Naive thymus-derived CD8-positive, alpha-beta T cell (primary cell): ENCODE measurements at places on chromosomes 3 and 15.

DNA sequence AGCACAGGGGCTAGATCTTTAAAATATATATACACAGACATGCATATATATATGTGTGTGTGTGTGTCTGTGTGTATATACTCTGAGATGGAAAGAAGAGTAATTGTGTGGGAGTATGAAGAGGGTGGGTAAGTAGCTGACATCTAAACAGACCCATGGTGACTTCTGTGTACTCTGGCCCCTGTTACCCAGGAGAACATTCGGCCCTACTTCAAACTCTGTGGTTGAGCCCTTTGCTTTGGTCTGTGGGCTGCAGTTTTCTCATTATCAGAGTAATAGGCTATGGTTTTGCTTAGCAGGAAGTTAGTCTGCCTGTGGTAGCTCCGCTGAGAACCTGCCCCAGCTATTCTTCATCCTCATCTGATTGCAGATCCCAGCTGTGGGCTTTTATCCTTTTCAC lies 141.4 kb downstream of the RBPMS2 start:
- H3K4me1 ChIP-seq, result peaks cover 79% of the 10 kb centered on the region
- peak; percentile 59 for DNase-seq
- peaks cover 14% of the 10 kb centered on the region for H3K36me3 ChIP-seq
- H3K27ac ChIP-seq, result peak overlapping the region; percentile 96

- peak overlapping the region; percentile 8 for H3K27ac ChIP-seq
- no peak for DNase-seq
- peaks cover 10% of the 10 kb centered on the region for H3K27me3 ChIP-seq
- no peaks in the 10 kb centered on the region for H3K36me3 ChIP-seq
These were observed 1.7 kb upstream of the CLN6 start for GRCh38 chr15:68231102-68231818.

- H3K4me3 ChIP-seq, result peak overlapping the region; percentile 69
- H3K36me3 ChIP-seq, result no peaks in the 10 kb centered on the region
- no peaks in the 10 kb centered on the region for H3K27me3 ChIP-seq
- peak overlapping the region; percentile 85 for H3K27ac ChIP-seq
- DNase-seq, result no peak
- peaks cover 14% of the 10 kb centered on the region for H3K4me1 ChIP-seq
These were observed 77.6 kb upstream of the CHD2 start for GRCh38 chr15:92822216-92823144.

GRCh38 chr3:147403511-147403910 lies 2.8 kb downstream of the ZIC4 start:
- no peak overlapping the region for H3K27ac ChIP-seq
- H3K27me3 ChIP-seq, result peaks cover 96% of the 10 kb centered on the region
- no peak for DNase-seq
- H3K4me1 ChIP-seq, result peaks cover 6% of the 10 kb centered on the region

GRCh38 chr15:91358405-91358804 lies 258.3 kb downstream of the SV2B start:
- H3K36me3 ChIP-seq, result no peaks in the 10 kb centered on the region
- H3K27me3 ChIP-seq, result peaks cover 2% of the 10 kb centered on the region
- H3K27ac ChIP-seq, result no peak overlapping the region

DNA sequence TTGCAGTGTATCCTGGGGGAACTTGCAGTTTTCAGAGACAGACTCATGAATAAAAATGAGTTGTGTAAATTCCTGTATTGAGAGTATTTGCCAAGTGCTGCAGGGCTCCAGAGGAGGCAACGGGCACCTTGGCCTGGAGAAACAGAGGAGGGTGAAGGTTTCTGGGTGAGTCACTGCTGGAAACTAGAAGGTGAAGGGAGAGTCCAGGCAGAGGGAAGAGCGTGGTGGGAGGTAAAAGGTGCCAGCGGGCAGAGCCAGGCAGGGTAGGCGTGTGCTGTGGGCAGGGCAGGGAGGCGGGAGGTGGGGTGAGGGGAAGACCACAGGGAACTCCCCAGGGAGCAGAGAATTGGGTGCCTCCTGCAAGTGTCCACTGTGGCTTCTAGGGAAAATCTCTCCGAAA lies 120.8 kb downstream of the SLCO3A1 start:
- no peaks in the 10 kb centered on the region for H3K27me3 ChIP-seq
- no peak overlapping the region for H3K27ac ChIP-seq
- H3K4me1 ChIP-seq, result peaks cover 6% of the 10 kb centered on the region
- H3K36me3 ChIP-seq, result peaks cover 2% of the 10 kb centered on the region
- H3K4me3 ChIP-seq, result no peak overlapping the region
- no peak for DNase-seq

GRCh38 chr15:25436707-25437106 lies 2.1 kb downstream of the UBE3A start:
- peak overlapping the region; percentile 91 for H3K4me3 ChIP-seq
- no peak overlapping the region for H3K27ac ChIP-seq
- H3K36me3 ChIP-seq, result peaks cover 12% of the 10 kb centered on the region
- DNase-seq, result no peak
- H3K4me1 ChIP-seq, result peaks cover 58% of the 10 kb centered on the region
- no peaks in the 10 kb centered on the region for H3K27me3 ChIP-seq

- H3K4me1 ChIP-seq, result no peaks in the 10 kb centered on the region
- DNase-seq, result no peak
- no peaks in the 10 kb centered on the region for H3K36me3 ChIP-seq
- no peak overlapping the region for H3K4me3 ChIP-seq
These were observed 60.5 kb downstream of the LMCD1 start for GRCh38 chr3:8562081-8562595.

GRCh38 chr3:24641628-24642027 lies 147.0 kb upstream of the THRB start:
- H3K4me1 ChIP-seq, result no peaks in the 10 kb centered on the region
- no peak overlapping the region for H3K4me3 ChIP-seq
- no peaks in the 10 kb centered on the region for H3K27me3 ChIP-seq
- no peak overlapping the region for H3K27ac ChIP-seq
- no peak for DNase-seq

- H3K4me1 ChIP-seq, result no peaks in the 10 kb centered on the region
- DNase-seq, result no peak
- H3K27me3 ChIP-seq, result no peaks in the 10 kb centered on the region
- H3K27ac ChIP-seq, result no peak overlapping the region
- no peaks in the 10 kb centered on the region for H3K36me3 ChIP-seq
These were observed 401.4 kb downstream of the ROBO1 start for GRCh38 chr3:79366414-79366813.

GRCh38 chr15:71044006-71044405 lies 71.3 kb upstream of the THSD4 start:
- no peak overlapping the region for H3K27ac ChIP-seq
- no peak overlapping the region for H3K4me3 ChIP-seq
- no peak for DNase-seq

DNA sequence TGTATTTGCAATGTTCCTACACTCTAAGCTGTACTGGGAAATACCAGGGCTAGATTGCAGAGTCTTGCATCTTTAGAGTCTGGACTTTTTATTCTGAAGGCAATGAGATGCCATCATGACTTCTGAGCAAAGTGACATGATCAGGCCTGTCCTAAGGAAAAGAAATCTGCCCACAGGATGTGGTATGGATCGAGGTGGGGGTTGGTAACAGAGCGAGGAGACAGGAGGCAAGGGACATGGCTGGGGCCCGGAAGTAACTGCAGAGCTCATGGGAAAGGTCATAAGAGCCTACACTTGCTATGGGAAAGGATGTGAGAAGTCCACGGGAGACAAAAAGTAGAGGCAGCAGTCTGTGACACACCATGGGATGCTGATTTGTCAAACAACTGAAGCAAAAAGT lies 121.5 kb downstream of the OXNAD1 start:
- H3K4me1 ChIP-seq, result peaks cover 54% of the 10 kb centered on the region
- no peaks in the 10 kb centered on the region for H3K27me3 ChIP-seq
- no peak for DNase-seq
- peak overlapping the region; percentile 37 for H3K4me3 ChIP-seq

GRCh38 chr15:101696829-101697228 lies 27.4 kb downstream of the TARS3 start:
- peaks cover 16% of the 10 kb centered on the region for H3K4me1 ChIP-seq
- no peaks in the 10 kb centered on the region for H3K27me3 ChIP-seq
- peak overlapping the region; percentile 16 for H3K27ac ChIP-seq
- peaks cover 58% of the 10 kb centered on the region for H3K36me3 ChIP-seq
- H3K4me3 ChIP-seq, result no peak overlapping the region
- DNase-seq, result no peak

DNA sequence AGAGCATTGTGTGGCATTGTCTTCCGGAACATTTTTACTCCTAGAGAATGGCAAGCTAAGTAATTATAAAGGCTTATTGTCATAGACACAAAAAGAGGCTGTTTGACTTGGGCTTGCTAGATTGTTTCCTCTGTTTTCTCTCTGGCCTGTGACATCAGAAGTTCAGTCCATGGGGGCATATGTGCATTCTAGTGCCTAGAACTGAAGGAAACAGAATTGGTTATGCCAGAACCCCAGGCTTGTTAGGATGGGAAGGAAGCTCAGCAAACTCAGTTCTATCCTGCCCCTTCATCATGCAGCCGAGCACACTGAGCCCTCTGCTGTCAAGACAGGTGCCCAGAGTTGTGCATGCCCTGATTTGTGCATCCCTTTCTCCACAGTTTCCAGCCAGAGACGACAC lies 131.3 kb downstream of the PDE8A start:
- H3K4me3 ChIP-seq, result no peak overlapping the region
- no peaks in the 10 kb centered on the region for H3K4me1 ChIP-seq
- no peak overlapping the region for H3K27ac ChIP-seq
- no peaks in the 10 kb centered on the region for H3K27me3 ChIP-seq
- DNase-seq, result no peak
- H3K36me3 ChIP-seq, result no peaks in the 10 kb centered on the region

GRCh38 chr3:127690823-127691452 lies 18.2 kb downstream of the ABTB1 start:
- peaks cover 2% of the 10 kb centered on the region for H3K27me3 ChIP-seq
- DNase-seq, result peak; percentile 59
- no peaks in the 10 kb centered on the region for H3K4me1 ChIP-seq
- no peak overlapping the region for H3K4me3 ChIP-seq
- no peak overlapping the region for H3K27ac ChIP-seq

DNA sequence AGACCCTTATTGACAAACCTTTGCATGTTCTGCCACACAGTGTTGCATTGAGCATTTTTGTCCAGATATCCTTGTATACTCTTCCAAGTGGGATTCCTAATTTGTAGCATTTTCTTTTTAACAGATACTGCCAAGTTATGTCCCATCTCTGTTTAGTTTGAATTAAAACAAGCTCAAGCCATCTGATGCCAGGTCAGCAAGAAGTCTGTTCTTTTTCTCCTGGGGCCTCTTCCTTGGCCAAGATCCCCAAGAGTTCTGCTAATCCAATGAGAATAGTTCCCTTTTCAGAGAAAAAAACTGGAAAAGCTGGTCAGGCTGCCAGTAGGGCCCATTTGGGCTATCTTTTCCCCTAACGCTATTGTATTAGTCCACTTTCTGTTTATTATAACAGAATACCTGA lies 29.8 kb downstream of the GLDN start:
- DNase-seq, result no peak
- H3K27me3 ChIP-seq, result no peaks in the 10 kb centered on the region
- no peak overlapping the region for H3K4me3 ChIP-seq
- H3K27ac ChIP-seq, result no peak overlapping the region
- H3K4me1 ChIP-seq, result no peaks in the 10 kb centered on the region

GRCh38 chr3:32469151-32469874 lies 33.3 kb downstream of the CMTM6 start:
- peaks cover 36% of the 10 kb centered on the region for H3K4me1 ChIP-seq
- DNase-seq, result no peak
- peak overlapping the region; percentile 43 for H3K27ac ChIP-seq
- H3K27me3 ChIP-seq, result no peaks in the 10 kb centered on the region
- H3K4me3 ChIP-seq, result no peak overlapping the region
- H3K36me3 ChIP-seq, result peaks cover 17% of the 10 kb centered on the region

- H3K36me3 ChIP-seq, result no peaks in the 10 kb centered on the region
- H3K4me1 ChIP-seq, result peaks cover 49% of the 10 kb centered on the region
These were observed 377.8 kb upstream of the PROK2 start for GRCh38 chr3:72162649-72163184.

DNA sequence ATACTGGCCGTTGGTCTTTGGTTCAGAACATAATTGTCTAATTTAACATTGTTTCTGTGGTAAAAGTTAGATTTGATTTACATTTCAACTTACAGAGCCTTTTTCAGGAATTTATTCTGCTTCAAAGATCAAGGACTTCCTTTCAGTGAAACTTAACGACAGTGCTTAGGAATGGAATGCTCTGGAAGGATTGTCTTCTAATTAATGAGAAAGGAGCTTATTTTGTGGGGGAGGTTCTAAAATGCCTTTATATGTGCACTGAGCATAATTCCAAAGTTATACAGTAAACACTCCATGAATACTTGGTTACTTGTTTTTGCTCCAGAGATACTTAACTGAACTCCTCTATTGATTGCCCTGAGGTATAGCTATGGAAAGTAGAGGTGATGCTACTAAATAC lies 75.7 kb downstream of the CACNA1D start:
- no peaks in the 10 kb centered on the region for H3K36me3 ChIP-seq
- H3K4me1 ChIP-seq, result no peaks in the 10 kb centered on the region
- no peak overlapping the region for H3K4me3 ChIP-seq
- no peak overlapping the region for H3K27ac ChIP-seq
- H3K27me3 ChIP-seq, result peaks cover 11% of the 10 kb centered on the region

GRCh38 chr3:160169139-160169976 lies 55.9 kb upstream of the C3orf80 start:
- no peaks in the 10 kb centered on the region for H3K36me3 ChIP-seq
- no peak for DNase-seq
- peaks cover 4% of the 10 kb centered on the region for H3K4me1 ChIP-seq
- H3K27me3 ChIP-seq, result peaks cover 3% of the 10 kb centered on the region

DNA sequence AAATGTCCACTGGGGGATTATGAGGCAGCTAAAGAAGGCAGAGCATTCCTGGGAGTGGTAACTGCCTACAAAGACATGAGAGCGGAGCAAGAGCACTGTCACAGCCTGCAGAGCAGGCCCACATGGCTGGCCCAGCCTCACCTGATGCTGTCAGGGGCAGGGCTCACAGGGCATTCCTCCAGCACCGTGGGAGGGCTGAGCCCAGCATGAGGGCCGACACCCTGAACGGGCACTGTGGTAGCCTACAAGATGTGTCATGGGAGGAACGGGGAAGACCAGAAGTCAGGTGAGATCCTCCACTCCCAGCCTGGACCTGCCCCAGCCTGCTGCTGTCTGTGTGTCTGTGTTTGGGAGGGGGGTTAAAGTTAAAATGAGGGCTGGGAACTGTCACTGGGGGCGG lies 30.1 kb downstream of the CCDC12 start:
- H3K36me3 ChIP-seq, result peaks cover 3% of the 10 kb centered on the region
- peak overlapping the region; percentile 88 for H3K27ac ChIP-seq
- DNase-seq, result no peak
- peak overlapping the region; percentile 59 for H3K4me3 ChIP-seq
- H3K27me3 ChIP-seq, result no peaks in the 10 kb centered on the region

GRCh38 chr15:84784262-84784661 lies 32.9 kb upstream of the ALPK3 start:
- peaks cover 11% of the 10 kb centered on the region for H3K36me3 ChIP-seq
- DNase-seq, result no peak
- no peak overlapping the region for H3K4me3 ChIP-seq
- no peak overlapping the region for H3K27ac ChIP-seq

DNA sequence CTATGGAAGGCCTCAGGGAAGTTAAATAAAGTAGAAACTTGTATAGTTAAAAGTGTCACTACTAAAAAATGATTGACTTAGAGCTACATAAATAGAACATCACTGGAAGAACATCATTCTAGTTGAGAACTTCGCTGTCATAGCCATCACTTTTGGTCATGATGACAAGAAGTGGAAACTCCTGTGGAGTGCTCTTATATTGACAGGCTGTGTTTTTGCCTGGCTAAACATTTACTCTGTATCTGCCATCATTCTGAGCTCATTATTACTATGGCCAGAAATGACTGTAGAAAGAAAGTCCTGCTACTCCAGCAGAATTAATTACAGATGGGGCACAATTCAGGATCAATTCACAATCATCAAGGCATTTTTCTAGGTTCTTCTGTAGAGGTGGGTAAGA lies 165.1 kb upstream of the GOLIM4 start:
- no peak for DNase-seq
- peaks cover 6% of the 10 kb centered on the region for H3K27me3 ChIP-seq
- no peak overlapping the region for H3K4me3 ChIP-seq
- H3K27ac ChIP-seq, result no peak overlapping the region
